ENCODE measurements at places on chromosomes 2 and 18.

DNA sequence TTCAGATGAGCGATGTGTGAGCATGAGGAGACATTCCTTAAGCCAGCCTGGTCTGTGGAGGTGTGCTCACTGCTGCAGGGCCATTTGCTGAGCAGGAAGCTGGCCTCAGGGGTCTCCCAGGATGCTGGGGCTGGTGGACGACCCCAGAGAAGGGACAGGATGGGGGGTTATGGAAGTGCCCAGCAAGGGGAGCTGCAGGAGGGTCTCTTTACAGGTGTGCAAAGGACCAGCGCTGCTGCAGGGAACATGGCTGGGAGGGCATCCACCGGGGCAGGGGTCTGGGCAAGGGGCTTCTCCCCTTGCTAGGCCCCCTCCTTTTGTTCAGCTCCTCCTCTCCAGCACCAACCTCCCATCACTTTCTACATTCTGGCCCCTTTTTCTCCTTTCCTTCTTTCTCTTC, 185.2 kb downstream of the GBX2 start:
- DNase-seq: no peak

DNA sequence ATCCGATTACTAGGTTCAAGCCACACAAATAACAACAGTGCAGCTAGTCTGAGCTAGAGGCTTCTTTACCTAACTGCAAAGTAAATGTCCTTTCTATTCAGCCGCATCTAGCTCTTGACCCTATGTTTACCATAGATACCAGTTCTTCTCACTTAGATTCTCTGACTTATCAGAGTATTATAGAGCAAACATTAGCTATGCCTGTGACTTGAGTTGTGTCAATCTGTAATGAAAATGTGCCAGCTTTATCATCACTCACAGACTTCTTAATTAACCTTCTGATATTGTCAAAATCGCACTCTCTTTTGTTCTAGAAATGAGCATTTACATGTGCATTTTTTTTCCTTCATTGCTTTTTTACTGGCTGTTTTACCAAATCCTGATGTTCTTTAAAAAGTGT, 79.9 kb downstream of the BCL11A start:
- no peak for DNase-seq

GRCh38 chr2:232352511-232353091, 25.9 kb upstream of the ALPP start:
- peak; percentile 61 for DNase-seq

DNA sequence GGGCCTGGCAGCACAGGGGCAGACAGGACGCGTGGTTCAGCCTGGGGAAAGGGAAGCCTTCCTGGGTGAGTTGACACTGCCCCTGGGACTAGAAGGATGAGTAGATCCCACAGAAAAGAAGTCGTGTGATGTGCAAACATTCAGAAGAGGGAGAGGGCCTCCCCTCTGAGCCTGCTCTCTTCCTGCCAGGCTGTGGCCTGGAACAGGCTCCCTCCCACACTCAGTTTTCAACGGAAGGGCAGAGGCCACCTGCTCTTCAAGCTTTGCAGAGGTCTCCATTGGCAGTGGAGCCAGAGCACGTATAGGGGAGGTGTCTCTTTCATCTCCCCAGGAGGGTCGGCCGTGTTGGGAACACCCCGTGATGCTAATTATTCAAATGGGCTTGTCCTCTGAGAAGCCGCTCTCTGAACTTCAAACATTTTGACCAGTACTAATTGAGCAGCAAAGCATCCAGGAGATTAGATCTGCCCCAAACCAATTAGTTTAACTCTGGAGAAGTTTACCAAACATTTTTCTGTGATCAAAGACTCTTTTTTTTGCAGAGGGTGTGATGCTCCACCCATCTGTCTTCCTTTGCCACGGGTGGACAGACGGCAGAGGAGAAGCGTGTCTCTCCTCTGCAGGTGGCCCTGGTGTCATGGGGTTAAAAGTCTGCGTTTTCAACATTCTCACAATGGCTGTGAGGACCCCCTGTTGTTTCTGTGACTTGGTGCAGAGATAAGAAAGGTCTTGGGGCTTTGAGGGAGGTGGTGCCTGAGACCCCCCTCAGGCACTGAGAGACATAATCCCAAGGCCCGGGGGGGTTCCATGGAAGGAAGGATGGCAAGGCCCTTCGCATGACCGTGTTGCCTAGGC, 29.5 kb upstream of the ODC1 start:
- DNase-seq: no peak

DNA sequence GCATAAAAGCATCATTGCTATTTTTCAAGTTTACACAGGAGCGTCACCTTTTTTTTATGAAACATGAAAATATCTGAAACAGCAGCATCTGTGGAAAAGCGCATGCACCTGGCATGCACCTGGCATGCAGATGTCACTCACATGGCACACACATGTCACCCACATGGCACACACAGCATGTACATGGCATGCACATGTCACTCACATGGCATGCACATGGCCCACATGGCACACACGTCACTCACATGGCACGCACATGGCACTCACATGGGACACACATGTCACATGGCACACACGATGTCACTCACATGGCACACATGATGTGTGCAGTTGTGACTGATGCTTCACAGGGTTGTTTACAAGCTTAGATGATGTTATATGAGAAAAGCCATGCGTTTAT, 188.0 kb downstream of the ZNF407 start:
- no peak for DNase-seq

DNA sequence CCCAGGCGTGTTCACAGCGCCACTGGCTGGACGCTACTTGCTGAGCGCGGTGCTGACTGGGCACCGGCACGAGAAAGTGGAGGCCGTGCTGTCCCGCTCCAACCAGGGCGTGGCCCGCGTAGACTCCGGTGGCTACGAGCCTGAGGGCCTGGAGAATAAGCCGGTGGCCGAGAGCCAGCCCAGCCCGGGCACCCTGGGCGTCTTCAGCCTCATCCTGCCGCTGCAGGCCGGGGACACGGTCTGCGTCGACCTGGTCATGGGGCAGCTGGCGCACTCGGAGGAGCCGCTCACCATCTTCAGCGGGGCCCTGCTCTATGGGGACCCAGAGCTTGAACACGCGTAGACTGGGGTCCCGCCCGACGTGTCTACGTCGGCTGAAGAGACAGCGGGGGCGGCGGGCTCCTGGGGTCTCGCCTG, 891 bp upstream of the KHK start:
- no peak for DNase-seq

GRCh38 chr2:72140621-72140960, 7.1 kb downstream of the CYP26B1 start:
- DNase-seq: no peak

- DNase-seq: no peak
These were observed 168.7 kb downstream of the KCNS3 start for GRCh38 chr2:18047213-18047611.

DNA sequence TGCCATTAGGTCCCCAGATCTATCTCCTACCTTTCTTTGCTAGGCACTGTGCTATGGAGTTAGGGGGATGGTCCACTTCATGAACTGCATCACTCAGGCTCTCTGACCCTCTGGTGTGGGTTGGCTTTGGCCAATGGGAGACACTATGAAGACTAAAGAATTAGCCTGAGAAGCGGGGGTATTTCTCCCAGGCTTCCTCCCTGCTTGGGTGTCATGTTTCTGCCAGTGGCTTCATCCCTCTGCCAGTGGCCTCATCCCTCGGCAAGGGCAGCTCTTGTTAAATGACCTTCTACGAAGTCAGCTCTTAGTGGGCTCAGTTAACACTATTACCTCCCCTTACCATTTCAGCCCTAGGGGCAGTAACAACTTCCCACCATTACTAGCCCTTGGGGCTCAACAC, 41.9 kb upstream of the EPB41L3 start:
- no peak for DNase-seq

DNA sequence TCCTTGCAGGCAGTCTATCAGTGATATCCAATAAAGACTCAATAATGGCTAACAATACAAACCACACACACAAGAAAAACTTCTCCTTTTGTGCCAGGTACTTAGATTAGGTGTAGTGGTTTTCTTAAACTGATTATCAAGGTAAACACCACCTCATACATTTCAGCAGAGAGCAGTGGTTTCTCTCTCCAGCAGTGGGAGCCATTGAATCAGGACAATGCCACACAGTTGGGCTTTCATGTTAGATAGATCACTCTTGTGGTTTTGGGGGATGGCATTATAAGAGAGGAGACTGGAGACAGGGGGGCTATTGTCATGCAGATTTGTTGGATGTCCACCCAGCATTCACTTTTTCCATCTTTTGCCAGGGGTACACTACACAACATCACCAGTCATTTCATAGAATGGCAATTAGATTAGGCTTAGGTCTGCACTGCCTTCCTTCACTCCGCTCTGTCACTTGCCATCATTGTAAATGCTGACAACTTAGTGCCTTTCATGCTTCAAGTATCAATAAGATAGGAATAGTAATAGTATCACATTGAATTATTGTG, 13.6 kb upstream of the IRS1 start:
- DNase-seq: no peak

GRCh38 chr2:241020629-241021190, 22.3 kb downstream of the SNED1 start:
- DNase-seq: no peak

DNA sequence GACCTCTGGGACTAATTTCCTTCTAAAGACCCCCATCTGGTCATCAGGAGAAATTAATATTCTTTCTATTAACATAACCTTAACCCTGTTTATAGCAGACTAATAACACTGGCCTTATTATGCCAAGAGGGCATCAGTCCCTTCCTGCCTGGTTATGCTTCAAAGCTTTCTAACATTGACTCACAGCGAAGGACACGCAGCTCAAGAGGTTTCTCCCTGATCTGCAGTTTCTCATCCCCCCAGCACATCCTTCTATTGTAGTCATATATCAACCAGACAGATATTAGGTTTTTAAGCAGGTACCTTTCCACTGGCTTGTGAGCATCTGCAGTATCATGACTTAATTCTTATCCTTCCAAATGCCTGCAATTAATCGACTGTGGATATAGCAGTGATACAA, 100.0 kb upstream of the CXCR4 start:
- DNase-seq: no peak

- DNase-seq: no peak
These were observed 48.5 kb downstream of the MBOAT2 start for GRCh38 chr2:8954990-8955389.

DNA sequence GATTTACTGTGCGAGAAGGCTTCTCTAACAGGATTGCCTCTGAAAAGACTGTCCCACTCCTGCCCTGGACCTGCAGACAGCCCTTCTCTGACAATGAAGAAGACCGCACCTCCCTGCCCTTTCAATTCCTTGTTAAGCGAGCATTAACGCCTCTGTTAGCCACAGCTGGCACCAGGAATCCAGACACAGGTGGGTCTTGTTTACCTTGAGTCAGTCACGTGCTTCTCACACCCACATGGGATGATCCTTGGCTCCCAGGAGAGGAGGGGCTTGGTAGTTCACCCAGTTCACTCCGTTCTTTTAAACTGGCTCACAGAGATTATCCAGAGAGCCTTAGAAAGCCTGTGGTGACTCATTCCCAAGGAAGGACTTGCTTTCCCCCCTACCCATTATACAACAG, 410.5 kb upstream of the MEIS1 start:
- DNase-seq: peak; percentile 39

- DNase-seq: no peak
These were observed 256.5 kb downstream of the CNTNAP5 start for GRCh38 chr2:124281541-124281940.

DNA sequence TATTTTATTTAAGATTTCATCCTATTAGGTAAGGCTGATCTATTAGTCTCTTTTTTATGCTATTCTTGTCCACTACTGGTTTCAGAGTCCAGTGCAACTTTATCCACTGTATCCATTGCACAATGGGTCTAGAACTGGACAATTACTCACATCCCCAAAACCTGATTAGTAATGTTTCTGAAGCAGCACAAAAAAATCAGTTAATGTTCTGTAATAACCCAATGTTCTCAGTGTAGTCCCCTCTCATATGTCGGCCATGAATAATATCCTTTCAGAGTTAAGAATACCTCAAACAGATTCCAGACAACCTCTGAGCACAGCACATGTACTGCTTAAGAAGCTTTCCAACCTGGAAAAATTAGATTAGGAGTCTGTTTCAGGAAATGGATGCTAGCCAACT, 29.7 kb downstream of the MGAT4A start:
- no peak for DNase-seq

DNA sequence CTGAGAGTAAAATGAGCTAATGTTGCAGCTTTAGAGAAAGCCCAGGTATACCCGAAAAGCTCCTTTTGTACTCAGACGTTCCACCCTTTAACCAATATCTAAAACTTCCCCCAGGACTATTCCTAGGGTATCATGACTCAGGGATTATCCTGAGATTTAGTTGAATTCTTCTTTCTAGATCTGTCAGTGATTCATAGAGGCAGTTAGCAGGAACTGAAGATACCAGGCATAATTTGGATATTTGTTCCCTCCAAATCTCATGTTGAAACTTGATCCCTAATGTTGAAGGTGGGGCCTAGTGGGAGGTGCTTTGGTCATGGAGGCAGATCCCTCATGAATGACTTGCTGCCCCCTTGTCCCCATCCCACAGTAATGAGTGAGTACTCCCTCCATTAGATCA, 161.2 kb upstream of the LRP1B start:
- DNase-seq: no peak

GRCh38 chr2:181411105-181411849, 45.9 kb upstream of the ITGA4 start:
- no peak for DNase-seq

GRCh38 chr2:65500310-65501040, 68.1 kb upstream of the SPRED2 start:
- no peak for DNase-seq

GRCh38 chr18:34023471-34023870, 201.2 kb downstream of the NOL4 start:
- no peak for DNase-seq

- DNase-seq: no peak
These were observed 150.6 kb upstream of the TMEFF2 start for GRCh38 chr2:192345287-192345686.

- no peak for DNase-seq
These were observed 77.8 kb upstream of the TFCP2L1 start for GRCh38 chr2:121362774-121363173.

- DNase-seq: no peak
These were observed 1063.4 kb upstream of the CRIM1 start for GRCh38 chr2:35292199-35292598.

- no peak for DNase-seq
These were observed 172.9 kb upstream of the KLHL29 start for GRCh38 chr2:23211987-23212583.

DNA sequence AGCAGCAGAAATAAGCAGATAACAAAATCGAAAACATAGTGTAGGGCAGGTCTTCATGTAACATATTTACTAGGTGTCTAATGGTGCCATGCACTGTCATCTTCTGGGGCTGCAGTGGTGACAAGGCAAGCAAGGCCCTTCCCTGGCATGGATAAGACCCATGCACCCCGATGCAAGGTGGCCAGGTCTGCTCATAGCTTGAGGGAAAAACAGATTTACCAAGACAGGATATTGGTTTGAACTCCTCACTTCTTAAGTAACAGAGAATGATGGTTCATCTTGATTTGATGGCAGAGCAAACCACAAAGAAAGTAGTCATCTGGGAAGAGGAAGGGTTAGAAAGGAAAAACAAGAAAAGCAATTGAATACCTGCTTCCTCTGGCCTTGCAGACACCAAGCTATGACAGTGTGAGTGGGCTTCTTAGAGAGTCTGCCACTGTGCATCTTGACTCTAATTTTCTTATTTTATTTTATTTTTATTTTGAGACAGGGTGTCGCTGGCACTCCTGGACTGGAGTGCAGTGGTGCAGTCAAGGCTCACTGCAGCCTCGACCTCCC, 35.8 kb upstream of the EML6 start:
- no peak for DNase-seq

GRCh38 chr2:228516019-228516418, 334.5 kb upstream of the SPHKAP start:
- DNase-seq: no peak

- no peak for DNase-seq
These were observed 221.4 kb downstream of the CLIP4 start for GRCh38 chr2:29336341-29337241.

GRCh38 chr2:207796585-207797350, 27.1 kb upstream of the FZD5 start:
- no peak for DNase-seq
